ENCODE measurements at places on chromosomes 11 and 22.

- DNase-seq = no peak
Observed at GRCh38 chr11:2892967-2893528, 7.5 kb upstream of the CDKN1C start.

DNA sequence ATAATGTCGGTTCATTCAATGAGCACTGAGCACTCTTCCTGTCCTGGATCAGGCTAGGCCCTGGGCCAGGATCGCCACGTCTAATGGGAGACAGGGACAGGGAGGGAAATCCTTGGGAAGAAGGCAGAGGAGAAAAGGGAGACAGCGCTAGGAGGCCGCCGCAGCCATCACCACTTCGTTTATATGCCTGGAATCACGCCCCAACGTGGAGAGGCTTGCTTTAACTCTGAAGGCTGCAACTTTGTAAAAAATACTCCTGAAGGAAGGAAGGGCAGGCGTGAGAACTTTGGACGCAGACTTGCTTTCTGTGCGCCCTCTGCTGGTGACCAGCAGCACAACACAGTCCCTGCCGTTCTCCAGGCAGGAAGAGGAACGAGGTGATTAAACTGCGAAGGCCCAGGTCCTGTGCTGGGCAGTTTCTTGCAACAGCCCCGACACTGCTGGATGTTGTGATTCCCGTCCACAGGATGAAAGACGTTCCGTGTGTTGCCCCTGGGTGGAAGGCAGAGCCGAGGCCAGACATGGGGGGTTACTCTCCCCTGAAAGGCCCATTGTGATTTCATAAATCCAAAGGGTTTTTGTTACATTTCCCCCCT lies 22.1 kb downstream of the RIBC2 start:
- DNase-seq = peak; percentile 64

DNA sequence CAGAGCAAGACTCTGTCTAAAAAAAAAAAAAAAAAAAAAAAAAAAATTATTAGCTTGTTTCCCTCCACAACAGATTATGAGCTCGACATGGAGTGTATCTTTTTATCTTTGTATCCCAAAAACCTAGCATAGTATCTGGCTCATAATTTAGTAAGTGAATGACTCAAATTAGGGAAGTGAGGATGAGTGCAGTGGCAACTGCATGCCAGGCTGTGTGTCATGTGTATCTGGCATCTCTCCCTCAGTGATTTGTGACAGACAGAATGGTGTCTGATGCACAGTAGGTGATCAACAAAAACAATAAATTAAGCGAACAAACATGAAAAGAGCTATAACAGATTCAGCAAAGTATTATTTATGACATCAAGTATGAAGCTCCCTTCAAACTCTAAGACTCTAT lies 7.2 kb downstream of the STK33 start:
- no peak for DNase-seq

GRCh38 chr22:17570851-17571631 lies 7.7 kb downstream of the SLC25A18 start:
- DNase-seq = peak; percentile 3

- no peak for DNase-seq
Observed at GRCh38 chr11:129040934-129041333, 98.3 kb upstream of the TP53AIP1 start.

DNA sequence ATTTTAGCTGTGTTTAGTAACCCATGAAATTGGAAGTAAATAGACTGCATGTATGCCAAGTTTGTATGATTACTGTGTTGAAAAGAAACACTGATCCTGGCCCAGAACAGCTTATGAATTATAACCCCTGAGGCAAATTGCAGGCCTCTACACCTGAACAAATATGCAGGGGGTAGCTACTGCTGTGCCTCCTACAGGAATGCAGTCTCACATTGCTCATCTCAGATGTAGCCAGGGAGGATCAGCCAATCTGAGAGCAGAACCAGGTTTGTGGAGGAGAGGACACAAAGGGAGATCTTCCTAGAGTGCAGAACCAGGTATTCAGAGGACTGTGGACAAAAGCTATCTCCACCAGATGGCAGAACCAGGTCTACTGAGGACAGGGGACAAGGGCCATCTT lies 442.2 kb upstream of the DDI1 start:
- peak; percentile 10 for DNase-seq

DNA sequence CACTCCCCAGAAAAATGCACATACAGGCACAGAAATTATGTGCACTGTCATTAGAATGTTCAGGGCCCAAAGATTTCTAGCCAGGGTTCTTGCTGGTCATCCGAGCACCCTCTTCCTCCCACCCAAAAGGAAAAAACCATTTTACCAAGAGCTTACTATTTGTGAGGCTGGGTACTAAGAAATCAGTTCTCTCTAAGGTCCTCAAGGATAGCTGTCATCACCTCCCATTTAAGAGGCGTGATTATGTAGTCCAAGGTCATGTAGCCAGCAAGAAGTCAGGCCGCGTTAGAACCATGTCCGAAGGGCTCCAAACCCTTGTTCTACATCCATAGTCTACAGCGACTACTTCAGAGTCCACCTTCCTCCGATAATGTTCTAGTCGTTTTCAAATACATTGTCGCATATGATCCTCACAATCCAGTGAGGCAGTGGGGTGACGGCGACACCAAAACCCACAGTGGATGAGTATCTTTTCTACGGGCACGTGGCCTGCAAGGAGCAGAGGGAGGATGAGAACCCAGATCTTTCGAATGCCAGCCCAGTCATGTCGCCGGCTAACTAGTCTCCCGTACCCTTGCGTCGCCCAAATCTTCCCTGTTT lies 634 bp downstream of the TIMM8B start:
- peak; percentile 44 for DNase-seq

DNA sequence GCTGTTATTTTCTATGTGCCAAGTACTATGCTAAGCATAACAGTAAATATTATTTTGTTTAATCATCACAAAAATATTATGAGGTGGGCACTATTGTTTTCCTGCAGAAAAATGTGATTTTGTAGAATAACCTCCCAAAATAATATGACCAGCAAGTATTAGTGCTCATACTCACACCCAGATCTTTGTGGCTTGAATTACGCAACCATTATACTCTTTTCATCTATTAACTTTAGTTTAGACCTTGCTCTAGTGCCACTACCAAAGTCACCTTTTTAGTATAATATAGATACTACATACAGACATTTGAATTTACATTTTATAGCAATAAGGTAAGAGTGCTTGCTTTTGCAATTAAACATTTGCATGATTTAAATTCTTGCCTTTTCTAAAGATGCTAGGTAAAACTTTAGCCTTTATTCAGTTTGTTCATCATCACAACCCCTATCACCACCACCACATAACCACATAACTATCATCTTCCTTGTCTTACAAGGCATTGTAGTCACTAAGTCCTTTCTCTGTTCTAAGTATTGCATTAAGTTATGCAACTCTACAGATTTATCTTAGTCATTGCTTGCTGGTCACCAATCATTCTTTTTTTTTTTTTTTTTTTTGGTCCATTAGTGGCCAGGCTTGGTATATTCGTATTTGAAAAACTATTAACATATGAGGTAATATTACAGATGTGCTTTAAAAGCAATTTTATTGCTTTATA lies 68.4 kb downstream of the GAS2 start:
- DNase-seq = no peak
